ENCODE measurements at places on chromosomes 11 and 22.

- no peak for DNase-seq
Observed at GRCh38 chr11:12768726-12769673, 94.8 kb downstream of the TEAD1 start.

DNA sequence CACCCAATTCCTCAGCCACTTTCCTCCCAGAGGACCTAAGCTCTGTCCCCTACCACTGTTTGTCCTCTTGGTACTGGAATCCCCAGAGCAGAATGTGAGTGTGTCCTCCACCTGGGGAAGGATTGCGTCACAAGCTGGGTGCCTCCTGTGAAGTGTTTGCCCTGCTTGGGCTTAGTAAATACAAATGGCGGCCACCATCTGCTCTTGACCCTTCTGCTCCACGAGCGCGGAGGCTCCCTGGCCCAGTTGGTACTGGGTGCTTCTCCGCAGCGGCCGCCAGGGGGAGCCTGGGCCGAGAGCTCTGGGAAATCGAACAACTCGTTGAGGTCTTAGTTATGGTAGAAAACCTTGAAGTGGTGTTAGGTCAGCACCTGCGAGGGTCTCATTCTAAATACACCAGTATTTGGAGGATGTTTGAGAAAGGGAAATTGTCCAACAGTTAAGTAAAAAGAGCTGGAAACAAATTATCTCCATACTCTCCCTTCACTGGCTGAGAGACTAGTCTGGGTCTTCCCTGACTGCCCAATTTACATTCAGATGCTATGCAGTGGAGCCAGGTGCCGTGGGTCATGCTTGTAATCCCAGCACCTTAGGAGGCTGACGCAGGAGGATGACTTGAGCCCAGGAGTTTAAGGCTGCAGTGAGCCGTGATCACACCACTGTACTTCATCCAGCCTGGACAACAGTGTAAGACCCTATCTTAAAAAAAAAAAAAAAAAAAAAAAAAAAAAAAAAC lies 74.6 kb upstream of the TEAD1 start:
- peak; percentile 99 for DNase-seq

GRCh38 chr11:112113539-112114457 lies 27.1 kb downstream of the SDHD start:
- peak; percentile 81 for DNase-seq

- no peak for DNase-seq
Observed at GRCh38 chr11:103279821-103280220, 170.6 kb downstream of the DYNC2H1 start.

- DNase-seq, result no peak
Observed at GRCh38 chr11:37184326-37184725, 586.3 kb upstream of the RAG2 start.

GRCh38 chr11:125165111-125165842 lies 726 bp downstream of the PKNOX2 start:
- peak; percentile 60 for DNase-seq

- no peak for DNase-seq
Observed at GRCh38 chr11:96103102-96103501, 179.2 kb upstream of the MTMR2 start.

DNA sequence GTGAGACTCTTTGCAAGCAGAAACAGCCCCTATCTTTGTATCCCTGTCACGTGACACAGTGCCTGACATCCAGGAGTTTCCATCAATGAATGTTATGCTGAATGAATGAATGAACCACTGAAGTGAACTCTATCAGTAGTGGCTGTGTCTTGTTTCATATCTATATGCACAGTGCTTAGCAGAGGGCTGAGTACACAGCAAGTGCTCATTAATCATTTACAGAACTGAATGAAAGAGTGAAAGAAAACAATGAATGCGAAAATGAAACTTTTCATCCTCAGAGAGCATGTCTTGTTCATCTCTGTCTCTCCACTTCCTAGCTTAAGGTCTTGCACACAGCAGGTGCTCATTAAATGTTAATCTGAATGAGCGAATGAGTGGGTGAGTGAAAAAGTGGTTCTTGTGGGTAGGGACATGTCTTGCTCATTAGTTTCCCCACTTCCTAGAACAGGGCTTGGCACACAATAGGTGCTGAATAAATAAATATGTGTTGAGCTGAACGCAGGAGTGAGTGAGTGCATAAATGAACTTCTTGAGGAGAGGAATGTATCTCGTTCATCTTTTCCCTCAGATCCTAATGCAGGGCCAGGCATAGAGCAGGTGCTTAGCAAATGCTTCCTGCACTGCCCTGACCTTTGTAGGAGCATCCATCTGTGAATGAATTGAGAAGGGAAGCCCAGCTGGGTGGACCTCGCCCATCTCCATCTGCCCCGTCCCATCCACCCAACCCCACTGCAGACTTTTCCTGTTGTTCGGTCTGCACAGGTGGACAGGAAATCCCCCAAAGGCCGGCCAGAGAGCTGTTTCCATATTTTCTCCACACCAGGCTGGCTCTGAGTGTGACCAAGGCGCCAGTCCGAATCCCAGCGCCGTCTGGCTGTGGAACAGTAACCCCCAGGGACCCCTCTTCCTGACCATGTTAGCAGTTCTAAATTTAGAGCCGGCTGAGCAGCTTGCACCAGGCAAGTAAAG lies 113.4 kb upstream of the CRYBB3 start:
- no peak for DNase-seq

- no peak for DNase-seq
Observed at GRCh38 chr22:46964773-46965550, 202.5 kb downstream of the TBC1D22A start.

- no peak for DNase-seq
Observed at GRCh38 chr22:26700886-26701285, 43.5 kb downstream of the MIAT start.
